Renal cortical epithelial cell (primary cell): ENCODE measurements at places on chromosomes 12 and 14. TPM values are rescaled to one million over a fixed set of nuclear protein-coding genes. Genes with fewer than 3 reads are reported as not detected.
A peak's percentile ranks its signal among the peaks of the same experiment; 100 is the strongest.

DDX55 gene
- 14.1 and 18.1 TPM in 2 replicates for total RNA-seq

DNA sequence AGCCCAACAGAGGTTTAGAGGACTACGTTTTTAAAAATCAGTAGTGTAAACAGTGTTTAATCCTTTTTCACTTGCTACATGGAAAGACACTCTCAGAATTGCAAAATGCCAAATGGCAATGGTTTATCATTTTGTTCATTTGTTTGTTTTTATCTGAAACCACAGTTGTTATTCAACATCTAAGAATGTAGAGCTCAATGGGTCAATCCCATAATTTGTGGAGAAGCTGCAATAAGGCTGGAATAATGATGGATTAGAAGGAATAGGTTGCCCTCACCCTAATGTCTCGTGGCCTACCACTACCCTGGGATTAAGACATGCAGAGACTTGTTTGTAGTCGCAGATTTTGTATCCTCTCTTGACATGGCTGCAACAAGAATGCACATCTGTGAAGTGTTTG, 115.7 kb downstream of the LLPH start:
- DNase-seq = peak; percentile 9

KRT8 gene
- total RNA-seq = 390 and 919 TPM in 2 replicates

KRT77 gene
- total RNA-seq = not detected in 2 replicates

LRTM2 gene
- not detected in 2 replicates for total RNA-seq

ALKBH1 gene
- total RNA-seq = 9.0 and 10.0 TPM in 2 replicates

PCED1B gene
- total RNA-seq = 1.6 and 3.5 TPM in 2 replicates

DNA sequence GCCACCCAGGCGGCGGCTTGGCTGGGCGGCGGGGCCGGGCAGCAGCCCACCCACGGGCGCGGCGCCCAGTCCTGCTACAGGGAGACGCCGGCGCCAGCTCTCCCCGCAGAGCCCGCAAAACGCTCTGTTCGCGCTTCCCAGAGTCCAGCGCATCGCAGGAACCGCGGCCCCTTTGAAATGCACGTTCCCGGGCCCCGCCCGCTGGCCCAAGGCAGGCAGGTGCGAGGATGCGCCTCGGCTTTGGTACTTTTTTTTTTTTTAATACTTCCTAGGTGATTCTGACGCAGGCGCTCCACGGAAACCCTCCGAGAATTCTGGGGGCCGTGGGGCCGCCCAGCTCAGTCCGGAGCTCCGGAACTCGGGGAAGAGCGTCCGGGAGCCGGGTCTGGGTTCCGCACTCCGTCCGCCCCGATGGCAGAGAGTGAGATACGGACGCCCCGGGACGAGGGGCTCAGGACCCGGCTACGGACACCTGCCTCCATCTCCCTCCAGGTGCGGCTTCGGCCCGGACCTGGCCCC, 483 bp downstream of the POC1B start:
- no peak for DNase-seq

GRCh38 chr14:75310295-75311111, 31.9 kb downstream of the FOS start:
- DNase-seq = peak; percentile 84

DNA sequence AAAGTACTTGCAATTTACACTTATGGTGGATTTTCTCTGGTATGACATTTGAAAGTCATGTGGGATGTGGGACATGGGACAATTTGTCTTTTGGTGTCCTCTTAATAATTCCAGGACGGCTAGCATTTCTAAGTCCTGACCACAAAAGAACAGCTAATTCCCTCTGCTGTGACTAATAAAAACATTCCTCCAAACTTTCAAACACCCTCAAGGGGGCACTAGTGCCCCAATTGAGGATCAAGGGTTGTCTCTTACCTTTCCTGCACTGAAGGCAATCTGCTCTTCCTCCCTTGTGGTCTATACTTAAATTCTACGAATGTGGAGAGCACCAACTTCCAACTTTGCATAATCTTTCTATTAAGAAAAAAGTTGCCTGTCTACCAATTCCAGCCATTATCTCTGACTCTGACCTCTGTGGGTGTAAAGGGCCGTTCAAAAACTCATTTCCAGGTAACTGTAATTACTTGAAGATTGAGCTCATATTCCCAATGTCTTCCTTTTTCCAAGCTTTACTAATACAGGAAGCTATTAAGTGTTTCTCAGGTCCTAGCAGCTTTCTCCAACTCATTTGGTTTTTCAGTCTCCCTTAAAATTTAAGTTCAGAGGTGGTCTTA, 210.2 kb downstream of the PTPRO start:
- DNase-seq = peak; percentile 72

DNA sequence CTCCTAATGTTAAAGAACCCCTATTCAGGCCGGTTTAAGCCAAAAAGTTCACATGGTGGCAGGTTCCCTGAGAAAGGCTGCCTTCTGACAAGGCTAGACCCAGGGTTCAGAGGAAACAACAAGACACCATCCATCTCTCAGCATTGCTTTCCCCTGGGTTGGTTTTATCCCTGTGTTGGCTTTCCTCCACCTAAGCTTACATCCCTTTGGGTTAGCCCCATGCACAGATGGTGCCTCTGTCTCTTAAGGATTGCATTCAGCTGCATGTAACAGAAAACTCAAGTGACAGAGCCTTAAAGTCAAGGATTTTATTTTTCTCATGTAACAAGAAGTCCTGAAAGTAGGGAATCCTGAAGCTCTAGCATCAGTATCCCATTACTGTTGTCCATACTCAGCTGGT, 42.8 kb upstream of the RIN3 start:
- no peak for DNase-seq

KRT6B gene
- total RNA-seq = 0.05 and 2.1 TPM in 2 replicates

CELA1 gene
- not detected in 2 replicates for total RNA-seq

TPPP2 gene
- not detected in 2 replicates for total RNA-seq

NEDD8 gene
- 146 and 185 TPM in 2 replicates for total RNA-seq

DNA sequence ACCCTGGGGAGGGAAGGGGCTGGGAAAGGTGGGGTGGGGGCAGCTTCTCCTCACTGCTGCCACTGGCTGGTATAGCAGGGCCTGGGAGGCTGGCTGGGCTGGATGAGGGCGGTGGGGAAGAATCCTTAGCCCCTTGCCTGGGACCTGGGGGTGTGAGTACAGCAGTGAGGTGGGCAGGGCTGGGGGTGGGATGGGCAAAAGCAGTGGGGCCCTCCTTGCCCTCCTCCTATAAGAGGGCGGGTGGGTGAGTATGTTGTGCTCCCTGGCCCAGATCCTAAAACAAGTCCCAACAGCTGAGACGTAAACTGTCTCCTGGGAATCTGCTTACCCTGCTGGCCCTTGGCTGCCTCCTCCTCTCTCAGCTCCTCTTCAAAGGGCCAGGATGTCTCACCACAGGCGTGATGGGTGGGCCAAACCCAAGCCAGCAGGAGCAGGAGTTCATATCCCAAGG, 2.2 kb downstream of the NCKAP5L start:
- DNase-seq = no peak
